ENCODE measurements at places on chromosomes 12 and 14. TPM values are rescaled to one million over a fixed set of nuclear protein-coding genes. Genes with fewer than 3 reads are reported as not detected.

CNTN1 gene
- 2.6 TPM for total RNA-seq

ADGRD1 gene
- total RNA-seq, result under 0.01 TPM

CMA1 gene
- not detected for total RNA-seq

DNA sequence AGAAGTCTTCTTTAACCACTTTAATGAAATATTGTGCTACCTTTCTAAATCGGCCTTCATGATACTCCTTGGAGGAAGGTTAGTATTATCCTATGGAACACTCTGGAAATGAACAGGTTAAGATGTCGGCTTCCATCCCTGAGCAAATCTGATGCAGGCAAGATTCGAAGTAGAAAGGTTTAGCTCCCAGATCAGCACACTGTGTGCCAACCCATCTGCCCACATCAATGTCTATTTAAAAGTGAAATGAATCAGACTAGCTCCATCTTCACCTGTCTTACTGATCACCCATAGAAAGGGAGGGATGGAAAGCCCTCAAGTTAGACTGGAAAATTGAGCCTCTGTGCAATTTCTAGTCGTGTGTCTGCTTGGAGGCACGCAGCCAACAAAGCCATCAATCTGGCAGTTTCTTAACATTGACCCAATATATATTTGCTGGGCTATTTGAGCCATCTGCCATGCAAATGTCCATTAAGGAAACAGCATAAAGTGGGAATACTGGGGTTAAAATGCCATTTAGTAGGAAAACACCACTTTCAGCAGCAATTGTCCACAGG lies 506.1 kb downstream of the RMST start:
- DNase-seq, result no peak

DNA sequence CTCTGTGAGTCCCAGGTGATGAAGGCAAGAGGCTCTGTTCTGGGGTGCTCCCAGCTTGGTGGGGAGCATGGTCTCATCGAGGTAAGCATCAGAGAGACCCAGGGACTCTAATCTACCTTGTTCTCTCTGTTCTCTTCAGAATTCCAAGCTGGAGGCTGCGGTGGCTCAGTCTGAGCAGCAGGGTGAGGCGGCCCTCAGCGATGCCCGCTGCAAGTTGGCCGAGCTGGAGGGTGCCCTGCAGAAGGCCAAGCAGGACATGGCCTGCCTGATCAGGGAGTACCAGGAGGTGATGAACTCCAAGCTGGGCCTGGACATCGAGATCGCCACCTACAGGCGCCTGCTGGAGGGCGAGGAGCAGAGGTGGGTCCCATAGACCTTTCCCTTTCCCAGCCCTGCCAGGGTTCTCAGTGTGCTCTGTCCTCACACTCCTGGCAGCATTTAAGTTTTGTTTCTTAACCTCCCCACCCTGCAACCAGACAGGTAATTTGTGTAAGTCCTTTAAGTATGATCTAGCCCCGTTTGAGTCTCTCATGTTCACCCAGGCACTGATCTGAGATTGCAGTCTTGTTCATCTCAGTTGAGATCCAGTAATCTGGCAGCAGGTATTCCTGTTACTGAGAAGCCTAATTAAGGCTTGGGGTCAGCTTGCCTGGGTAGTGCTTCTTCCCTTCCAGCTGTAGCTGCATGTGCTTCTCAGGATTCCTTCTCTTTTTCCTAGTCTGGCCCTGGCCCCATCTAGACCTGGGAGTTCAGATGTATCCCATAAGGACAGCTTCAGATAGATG lies 14.8 kb upstream of the KRT81 start:
- no peak for DNase-seq
